ENCODE measurements at places on chromosomes 12 and 14.

DNA sequence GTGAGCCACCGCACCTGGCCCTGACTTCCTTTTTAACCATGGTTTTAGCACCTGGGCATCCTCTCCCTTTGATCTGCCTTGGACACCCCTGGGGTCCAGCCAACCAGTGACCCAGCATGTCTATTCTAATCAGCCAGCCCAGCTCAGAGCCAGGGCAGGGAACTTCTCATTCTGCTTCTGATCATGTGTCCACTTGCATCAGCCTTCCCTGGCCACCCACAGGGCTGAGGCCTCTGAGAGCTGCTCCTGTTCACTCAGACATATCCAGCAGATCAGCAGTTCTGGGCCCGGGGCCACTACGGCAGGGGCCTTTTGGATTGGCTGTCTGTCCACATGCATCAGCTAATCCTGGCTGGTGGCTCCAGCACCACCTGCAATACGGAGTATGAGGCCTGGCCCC lies 117.9 kb upstream of the MAP1LC3B2 start:
- DNase-seq, result no peak

- DNase-seq, result no peak
These were observed 134.6 kb downstream of the ESR2 start for GRCh38 chr14:64159588-64159987.

- DNase-seq, result peak; percentile 47
These were observed 63.3 kb upstream of the HSPB8 start for GRCh38 chr12:119115296-119115905.

DNA sequence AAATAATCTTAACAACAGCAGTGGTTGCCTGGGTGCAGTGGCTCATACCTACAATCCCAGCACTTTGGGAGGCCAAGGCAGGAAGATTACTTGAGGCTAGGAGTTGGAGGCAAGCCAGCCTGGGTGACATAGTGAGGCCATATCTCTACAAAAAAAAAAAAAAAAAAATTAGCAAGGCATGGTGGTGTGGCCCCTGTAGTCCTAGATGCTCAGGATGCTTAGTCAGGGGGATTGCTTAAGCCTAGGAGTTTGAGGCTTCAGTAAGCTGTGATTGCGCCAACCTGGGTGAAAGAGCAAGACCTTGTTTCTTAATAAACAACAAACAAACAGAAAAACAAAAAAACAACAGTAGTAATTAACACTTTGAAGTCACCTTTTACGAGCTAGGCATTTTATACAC lies 642 bp upstream of the ACSM4 start:
- DNase-seq, result no peak

- no peak for DNase-seq
These were observed 12.9 kb upstream of the KRT8 start for GRCh38 chr12:52917800-52918199.

DNA sequence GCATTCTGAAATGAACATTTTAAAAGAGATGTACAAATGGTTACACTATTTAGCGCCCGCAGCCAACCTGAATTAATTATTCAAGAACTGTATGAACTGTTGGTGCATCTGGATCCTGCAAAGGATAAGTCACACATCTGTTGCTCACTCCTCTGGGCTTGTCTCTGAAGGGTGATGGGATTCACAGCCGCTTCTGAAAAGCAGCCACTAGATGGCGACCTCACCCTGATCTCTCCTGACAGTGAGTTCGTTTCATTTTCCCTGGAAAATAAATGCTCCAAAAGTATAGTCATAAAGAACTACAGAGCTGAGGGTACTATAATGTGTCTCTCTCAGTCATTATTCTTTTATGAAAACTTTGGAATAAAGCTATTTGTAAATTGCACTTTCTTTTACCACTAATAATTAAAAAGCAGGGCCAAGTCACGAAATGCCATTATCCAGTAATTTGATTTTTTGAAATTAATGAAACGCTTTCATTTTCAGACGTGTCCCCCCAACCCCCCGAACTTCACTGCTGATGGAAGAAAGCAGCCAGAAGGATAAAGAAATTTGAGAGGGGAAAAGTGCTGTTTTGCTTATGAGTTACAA lies 789.6 kb downstream of the NRXN3 start:
- DNase-seq, result peak; percentile 59

DNA sequence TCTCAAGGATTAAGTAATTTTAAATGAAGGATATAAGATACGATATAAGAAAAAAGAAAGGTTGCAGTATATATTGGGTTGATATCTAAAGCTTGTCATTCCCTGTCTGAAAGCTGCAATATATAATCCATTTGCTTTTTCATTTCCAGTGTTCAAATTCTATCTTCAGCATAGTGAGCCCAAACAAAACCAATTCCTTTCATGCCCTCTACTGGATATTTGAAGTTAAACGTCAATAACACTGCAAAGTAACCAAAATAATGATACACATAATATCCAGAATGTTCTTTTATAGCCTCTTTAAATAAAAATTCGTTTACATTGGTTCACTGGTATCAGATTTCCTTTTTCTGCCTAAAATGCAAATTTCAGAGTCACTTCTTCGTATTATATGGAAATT lies 64.5 kb upstream of the DAAM1 start:
- peak; percentile 13 for DNase-seq

- no peak for DNase-seq
These were observed 79.8 kb upstream of the DIO2 start for GRCh38 chr14:80291101-80291500.

DNA sequence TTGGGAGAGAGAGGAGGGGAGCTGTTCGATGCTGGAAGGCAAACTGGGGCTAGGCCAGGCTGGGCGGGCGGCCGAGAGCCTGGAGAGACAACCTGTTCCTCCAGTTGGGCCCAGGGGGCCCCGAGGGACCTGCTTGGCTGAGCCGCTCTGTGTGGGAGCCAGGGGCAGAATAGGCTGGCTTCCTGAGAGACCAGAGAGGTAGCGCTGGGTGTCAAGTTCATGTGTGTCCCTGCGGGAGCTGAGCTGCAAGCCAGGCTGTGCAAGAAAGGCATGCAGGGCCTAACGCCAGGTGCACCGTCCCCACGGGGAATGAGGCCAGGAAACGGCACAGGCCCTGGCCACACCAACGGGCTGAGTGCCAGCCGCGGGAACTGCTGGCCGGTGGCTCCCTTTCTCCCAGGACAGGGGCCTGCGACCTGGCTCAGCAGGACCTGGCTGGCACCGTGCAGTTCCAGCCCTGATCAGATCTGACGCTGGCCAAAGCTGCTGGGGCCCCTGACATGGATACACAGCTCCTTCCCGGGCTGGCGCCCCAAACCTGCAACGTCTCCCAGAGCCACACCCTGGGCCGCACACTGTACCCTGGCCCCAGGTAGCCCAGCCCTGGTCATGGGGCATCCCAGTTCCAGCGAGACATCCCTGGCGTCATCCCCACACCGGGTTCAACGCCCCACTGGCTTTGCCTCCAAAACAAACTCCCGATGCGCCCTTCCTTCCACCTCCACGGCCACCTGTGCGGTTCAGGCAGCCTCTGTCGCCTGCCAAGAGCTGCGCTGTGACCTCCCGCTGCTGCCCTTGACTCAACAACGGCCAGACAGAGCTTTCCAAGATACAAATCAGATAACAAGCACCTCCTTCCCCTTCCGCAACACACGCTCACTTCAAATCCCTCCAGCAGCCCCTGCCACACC lies 65.0 kb downstream of the RFLNA start:
- DNase-seq, result no peak

GRCh38 chr14:101965770-101966722 lies 1.7 kb downstream of the DYNC1H1 start:
- DNase-seq, result peak; percentile 24

- peak; percentile 45 for DNase-seq
These were observed 29.3 kb downstream of the SLC7A8 start for GRCh38 chr14:23153851-23154796.

DNA sequence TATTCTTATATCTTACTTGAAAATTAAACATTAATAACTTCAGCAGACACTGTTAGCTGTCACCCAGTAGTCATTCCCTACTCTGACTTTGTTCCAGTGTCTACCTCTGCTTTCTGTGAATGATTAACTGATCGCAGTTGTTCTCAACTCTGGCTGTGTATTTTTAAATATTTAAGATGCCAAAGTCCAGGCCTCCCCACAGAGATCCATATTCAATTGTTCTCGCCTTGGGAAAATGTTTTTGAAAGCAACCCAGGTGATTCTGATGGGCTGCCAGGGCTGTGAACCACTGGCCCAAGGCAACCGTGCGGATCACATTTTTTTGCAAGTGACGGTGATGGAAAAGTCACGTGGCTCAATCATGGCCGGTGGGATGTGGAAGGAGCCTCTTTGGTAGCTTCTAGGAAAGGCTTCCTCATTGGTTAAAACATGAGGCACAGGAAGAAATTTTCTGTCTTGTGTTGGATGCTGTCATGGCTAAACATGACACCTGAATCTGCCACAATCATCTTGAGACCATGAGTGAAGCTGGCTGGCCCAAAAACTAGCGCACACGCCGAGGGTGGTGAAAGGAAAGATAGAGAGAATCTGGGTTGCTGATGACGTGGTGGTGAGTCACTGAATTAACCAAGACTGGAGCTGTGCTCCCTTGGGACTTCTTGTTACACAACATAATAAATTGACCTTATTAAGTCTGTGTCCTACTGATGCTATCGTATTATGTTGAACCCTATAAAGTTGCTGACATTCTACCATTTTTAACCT lies 37.2 kb downstream of the RDH12 start:
- peak; percentile 9 for DNase-seq

- DNase-seq, result no peak
These were observed 938.5 kb downstream of the TRHDE start for GRCh38 chr12:73210548-73211204.

DNA sequence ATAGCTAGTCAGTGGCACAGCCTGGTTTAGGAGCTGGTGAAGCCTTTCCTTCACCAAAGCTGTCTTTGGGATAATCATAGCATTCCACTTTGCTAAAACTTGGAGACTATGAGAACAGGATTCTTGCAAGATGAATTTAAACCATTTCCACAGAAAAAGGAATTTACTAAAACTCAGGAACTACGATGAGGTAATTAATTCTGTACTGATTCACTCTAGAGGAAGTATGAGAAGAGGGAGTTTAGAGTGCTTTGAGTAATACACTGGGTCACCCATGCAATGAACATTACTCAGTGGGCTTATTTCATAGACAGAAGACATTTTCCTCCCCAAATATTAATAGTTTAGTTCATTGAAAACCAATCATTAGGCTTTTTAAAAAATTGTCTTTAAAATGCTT lies 73.0 kb downstream of the RMST start:
- DNase-seq, result no peak

DNA sequence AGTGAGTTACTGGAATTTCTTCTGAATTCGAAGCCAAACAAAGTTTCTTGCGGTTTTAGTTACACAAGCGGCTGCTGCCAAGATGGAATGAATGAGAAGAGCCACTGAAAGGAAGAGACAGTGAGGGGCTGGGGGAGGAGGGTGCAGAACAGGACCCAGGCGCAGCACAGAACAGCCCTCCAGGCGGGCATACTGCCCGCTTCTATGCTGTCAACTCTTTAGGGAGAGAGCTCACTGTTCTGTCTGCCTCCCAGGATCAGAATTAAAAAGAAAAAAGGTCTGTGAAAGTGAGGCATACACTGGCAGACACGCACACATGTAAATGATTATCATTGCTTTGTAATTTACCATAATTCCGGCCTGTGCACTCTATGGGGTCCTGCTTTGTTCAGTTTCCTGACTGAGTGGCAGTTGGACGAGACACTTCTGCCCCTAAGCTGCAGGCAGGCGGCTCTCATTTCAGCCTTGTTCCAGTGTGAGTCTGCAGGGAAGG lies 231.6 kb downstream of the CACNA1C start:
- peak; percentile 80 for DNase-seq

DNA sequence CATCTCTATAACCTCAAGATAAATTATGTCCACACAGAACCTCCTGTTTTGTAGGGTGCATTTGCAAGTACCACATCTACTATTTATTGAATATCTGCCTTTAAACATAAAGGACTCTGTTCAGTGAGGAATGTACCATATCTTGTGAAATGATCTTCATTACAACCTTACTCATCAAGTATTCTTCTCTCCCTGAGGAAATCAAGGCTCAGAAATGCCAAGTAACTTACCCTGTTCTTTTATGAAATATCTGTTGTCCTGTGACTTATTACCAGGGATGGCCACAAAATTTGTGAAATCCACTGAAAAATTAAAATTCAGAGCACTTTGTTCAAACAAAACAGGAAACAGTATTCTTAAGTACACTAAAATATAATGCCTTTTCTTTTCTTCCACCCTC lies 366.7 kb downstream of the GALC start:
- no peak for DNase-seq

DNA sequence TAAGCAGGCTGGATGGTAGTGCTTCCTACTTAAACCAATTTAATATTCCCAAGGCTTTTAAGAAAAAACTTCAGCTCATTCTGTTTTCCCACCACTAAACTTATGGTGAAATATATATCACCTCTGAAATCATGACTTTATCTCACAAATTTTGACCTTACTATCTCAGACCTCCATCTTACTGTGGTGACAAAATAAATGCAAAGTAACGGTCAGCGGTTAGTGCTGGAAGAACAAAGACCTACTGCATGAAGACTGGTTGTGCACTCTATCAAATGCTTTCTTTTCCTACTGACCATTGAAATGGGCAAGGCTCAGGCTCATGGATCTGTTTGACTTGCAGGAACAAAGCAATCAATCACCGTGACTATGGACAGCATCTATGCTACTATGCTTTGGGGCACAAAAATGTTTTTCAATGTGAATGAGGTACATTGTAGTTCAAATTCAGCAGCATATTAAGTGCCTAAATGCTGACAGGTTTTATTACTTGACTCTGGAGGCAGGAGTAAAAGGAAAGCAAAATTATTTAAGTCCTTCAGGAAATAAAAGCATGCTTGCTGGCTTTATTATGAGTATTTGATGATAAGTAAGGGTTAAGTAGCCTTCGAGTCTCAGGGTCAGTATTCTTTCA lies 43.1 kb upstream of the GTF2A1 start:
- no peak for DNase-seq

- no peak for DNase-seq
These were observed 389.7 kb upstream of the FAR2 start for GRCh38 chr12:28759333-28759732.

GRCh38 chr14:25006961-25007795 lies 42.8 kb downstream of the STXBP6 start:
- DNase-seq, result no peak

DNA sequence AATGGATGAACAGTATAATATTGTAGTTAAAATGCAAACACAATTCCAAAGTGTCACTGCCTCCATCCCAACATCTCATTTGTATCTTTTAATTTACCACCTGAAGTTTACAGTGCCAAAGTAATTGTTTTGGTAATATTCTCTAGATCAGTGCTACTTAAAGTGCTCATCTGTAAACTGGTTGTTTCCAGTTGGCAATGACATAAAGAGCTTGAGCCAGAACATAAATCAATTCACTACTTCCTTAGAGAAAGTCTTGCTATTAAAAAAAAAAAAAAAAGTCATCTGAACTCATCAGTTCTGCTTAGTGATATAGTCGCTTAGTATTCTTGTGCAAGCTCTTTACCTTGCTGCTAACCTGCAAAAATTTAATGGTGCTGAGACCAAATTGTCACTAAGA lies 16.4 kb downstream of the PLCZ1 start:
- DNase-seq, result no peak
